ENCODE measurements at places on chromosomes 11 and 22.

DNA sequence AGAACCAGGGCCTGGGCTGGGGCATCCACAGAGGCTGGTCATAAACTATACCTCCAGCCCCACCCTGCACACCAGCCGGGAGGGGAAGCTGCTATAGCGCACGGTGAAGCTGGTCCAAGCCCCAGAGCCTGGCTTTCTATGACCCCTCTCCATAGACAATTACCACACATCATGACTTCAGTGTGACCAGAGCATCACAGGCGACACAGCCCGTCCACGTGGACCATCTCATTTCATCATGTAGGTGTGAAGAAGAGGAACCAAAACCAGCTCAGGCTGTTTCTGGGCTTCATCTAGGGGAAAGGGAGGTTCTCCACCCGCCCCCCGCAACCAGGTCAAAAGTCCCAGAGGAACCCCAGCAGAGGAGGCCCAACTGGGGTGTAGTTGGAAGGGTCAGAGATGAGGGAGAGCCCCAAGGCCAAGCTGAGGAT, 3.0 kb downstream of the CXCR5 start:
- no peak for DNase-seq

- no peak for DNase-seq
Measured at GRCh38 chr22:31244046-31244942, 32.2 kb downstream of the LIMK2 start.

DNA sequence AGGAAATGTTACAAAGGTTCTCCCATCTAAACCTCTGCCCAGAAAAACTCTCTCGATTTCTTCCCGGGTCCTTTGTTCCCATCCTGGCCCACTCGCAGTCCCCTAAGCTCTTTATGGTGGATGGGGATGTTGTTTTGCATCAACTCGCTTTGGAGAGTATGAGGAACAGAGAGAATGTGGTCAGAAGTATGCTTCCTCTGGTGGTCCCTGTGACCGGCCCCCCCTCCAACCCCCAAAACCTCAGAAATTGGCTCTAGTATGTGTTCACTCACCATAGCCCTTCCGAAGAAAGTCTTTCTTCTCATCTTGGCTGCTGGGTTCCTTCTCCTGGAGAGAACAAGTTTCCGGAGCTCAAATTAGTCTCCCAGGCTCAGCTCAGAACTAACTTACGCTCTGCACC, 54.4 kb downstream of the GRAMD1B start:
- no peak for DNase-seq

- no peak for DNase-seq
Measured at GRCh38 chr11:62273284-62273683, 3.3 kb downstream of the SCGB2A2 start.

- no peak for DNase-seq
Measured at GRCh38 chr22:35274154-35274871, 17.0 kb downstream of the HMGXB4 start.

DNA sequence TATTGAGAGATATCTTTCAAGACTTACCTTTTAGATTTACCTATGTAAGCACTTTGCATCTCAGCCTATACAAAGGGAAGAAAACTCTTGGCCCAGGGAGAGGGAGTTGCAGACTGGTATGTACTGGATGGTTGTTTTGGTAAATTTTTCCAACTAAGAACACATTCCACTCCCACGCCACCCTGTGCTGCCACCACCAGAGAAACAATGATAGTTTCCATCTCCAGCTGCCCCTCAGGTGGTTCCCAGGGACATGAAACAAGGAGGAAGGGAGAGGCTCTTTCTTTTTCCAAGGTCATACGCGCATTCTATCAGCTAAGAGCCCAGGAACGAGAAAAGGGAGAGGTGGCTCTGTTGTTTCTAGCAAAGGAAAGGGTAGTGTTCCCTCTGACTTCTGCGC, 34.4 kb downstream of the CCDC34 start:
- DNase-seq: no peak

DNA sequence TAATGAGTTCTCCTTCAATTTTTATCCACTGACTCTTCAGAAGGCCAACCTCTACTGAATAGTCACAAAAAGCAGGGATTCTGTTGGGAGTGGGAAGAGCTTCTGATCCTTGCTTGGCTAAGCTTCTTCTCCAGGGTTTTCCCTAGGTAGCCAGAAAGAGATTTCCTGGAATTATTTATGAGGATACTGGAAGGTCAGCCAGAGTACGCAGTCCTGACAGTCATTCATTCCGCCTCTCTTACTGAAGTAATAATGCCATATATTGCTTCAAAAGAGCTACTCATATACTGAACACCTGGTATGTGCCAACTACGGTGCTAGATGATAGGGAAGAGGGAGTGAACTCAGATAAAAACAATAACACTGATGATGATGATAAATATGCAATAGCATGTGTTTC, 116.1 kb downstream of the CCDC34 start:
- no peak for DNase-seq

- peak; percentile 4 for DNase-seq
Measured at GRCh38 chr22:32175683-32176644, 16.9 kb upstream of the C22orf42 start.

GRCh38 chr11:17694494-17695110, 24.8 kb upstream of the MYOD1 start:
- no peak for DNase-seq

DNA sequence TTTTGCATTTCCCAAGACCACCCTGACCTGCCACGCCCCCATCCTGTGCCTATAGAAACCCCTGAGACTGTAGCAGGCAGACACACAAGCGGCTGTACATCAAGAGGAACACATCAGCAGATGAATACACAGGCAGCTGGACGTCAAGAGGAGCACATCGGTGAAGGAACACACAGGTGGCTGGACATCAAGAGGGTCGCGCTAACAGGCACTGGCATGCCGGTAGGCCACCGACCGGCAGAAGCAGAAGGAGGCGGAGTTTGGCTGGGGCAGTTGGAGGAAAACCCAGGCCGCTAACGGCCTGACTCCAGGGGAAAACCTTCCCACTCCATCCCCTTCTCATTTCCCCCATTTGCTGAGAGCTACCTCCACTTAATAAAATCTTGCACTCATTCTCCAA, 5.4 kb upstream of the IPO7 start:
- DNase-seq: no peak

DNA sequence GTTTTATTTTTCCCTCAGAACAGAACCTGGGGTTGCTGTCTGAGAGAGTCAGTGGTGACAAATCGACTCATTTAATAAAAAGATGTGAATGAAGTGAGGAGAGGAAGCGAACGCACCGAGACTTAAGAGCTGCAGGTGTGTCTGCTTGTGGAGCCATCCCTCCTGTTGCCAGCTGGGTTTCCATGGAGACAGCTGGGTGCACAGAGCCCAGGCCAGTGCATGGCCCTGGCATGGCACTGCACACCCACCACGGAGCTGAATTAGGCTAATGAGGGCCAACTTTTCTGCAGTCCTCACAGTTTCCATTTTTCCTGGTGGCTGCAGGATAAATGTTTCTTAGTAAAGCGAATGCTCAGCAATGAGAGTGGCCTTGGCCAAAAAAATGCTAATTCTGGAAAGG, 750.2 kb downstream of the OPCML start:
- no peak for DNase-seq

DNA sequence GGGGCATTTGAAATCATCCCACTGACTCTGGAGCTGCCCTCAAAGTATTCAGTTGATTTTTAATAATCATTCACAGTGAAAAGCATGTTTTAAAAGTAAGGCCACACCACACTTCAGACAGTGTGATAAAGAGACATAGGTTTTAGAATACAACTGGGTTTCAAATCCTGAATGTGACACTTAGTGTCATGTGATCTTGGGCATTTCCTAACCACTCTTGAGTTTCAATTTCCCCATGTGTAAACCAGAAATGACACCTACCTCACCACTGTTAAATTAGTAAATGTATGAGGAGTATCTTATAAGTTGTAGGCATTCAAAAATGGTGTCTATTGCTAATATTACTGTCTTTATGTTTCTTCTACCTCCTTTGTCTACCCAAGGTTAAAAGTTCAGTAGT, 5.4 kb downstream of the TMEM123 start:
- DNase-seq: no peak

GRCh38 chr22:49801391-49802060, 26.1 kb downstream of the BRD1 start:
- no peak for DNase-seq

DNA sequence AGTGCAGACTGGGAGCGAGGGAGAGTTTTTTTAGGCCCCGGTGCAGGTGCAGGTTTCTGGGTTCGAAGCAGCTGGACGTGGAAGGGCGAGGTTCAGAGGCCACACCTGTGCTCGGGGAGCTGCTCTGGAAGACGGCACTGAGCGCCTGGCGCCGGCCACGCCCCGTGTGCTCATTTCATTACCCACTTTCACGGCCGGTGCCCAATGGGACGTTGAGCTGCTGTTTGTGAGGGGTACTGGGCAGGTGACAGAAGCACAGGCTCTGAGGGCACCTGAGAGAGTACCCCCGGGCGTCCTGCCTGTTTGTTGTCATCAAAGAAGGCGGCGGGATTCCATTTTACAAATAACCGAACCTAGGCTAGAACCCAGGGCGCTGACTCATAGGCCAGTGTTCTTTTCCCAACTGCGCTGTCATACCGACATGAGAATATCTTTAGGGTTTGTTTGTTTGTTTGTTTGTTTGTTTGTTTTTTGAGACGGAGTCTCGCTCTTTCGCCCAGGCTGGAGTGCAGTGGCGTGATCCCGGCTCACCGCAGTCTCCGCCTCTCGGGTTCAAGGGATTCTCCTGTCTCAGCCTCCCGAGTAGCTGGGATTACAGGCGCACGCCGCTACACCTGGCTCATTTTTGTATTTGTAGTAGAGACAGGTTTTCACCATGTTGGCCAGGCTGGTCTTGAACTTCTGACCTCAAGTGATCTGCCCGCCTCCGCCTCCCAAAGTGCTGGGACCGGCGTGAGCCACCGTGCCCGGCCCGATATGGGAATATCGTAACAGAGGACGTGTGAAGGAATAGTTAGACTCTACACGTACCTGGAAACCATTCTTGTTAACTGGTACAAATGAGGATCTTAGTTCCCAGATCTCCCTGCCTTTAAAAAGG, 16.6 kb upstream of the SPTBN2 start:
- DNase-seq: peak; percentile 46

DNA sequence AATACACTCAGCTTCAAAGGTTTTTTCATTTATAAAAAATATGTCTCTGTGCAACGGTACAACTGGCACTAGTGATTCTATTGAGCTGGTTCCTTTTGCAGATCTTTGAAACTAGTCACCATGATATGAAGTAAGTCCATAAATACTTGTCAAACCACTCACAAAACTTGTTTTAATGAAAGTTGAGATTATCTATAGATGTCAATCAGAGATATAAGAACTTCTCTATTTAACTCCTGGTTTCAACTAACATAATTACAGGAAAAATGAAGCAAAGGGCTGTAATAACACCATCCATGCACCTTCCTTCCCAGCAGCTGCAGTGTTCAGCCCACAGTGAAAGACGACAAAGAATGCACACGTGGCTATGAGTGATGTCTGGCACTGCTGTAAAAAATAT, 44.7 kb downstream of the TMEM123 start:
- DNase-seq: no peak

DNA sequence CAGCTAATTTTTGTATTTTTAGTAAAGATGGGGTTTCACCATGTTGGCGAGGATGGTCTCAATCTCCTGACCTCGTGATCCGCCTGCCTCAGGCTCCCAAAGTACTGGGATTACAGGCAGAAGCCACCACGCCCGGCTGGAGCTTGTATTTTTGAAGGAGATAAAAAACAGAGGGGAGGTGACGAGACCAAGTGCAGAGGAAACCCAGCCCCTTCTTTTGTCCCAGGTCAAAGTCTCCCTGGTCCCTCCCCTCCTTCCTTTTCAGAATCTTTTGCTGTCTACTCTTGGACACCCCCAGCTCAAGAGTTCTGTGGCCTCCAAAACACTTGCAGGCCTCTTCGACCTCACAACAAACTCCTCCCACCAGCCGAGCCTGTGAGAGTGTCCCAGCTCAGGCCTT, 12.2 kb upstream of the TMEM184B start:
- no peak for DNase-seq

DNA sequence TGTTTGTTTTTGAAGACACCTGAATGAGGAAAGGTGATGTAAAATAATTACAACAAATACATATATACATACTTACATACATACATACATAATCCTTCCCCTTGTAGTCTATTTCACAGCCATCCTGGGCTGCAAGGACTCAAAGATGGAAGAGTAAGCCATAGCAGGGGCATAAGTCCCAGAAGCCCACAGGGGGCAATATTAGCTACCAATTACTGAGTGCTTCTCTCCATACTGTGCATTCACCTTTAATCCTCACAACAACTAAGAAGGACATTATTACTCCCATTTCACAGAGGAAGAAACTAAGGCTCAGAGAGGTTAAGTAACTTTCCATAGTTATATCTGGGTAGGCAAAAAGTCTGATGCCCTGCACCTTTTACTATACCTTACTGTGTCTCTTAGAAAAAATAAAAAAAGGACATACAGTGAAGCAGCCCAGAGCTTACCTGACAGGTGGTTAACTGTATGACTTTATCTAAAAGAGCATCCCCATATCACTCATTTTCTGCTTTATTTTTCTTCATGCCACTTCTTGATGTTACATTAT, 2.7 kb downstream of the SERGEF start:
- no peak for DNase-seq

- no peak for DNase-seq
Measured at GRCh38 chr11:70021586-70021985, 56.5 kb upstream of the ANO1 start.

DNA sequence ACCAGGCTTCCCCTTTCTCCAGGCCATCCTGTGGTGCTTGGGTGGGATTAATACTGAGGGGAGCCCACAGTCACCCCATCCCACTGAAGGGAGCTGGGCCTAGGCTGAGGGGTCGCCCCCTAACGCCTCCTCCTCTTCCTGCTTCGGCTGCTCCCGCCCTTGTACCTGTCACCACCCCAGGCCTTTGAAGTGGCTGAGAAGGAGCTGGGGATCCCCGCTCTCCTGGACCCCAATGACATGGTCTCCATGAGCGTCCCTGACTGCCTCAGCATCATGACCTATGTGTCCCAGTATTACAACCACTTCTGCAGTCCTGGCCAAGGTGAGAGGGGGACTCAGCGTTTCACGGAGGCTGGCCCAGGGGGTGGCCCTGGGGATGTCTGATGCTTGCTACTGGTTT, 6.1 kb downstream of the MICALL1 start:
- no peak for DNase-seq

- no peak for DNase-seq
Measured at GRCh38 chr11:15128621-15129020, 13.9 kb downstream of the INSC start.

GRCh38 chr22:23363683-23364082, 183.4 kb downstream of the BCR start:
- DNase-seq: no peak

Data from stimulated activated CD4-positive, alpha-beta T cell treated with anti-CD3 and anti-CD28 coated beads, Interleukin-4, amount 100 ng/mL, for 1 hour (primary cell).